Stimulated activated CD4-positive, alpha-beta T cell treated with anti-CD3 and anti-CD28 coated beads, Interleukin-1b, Interleukin-23, amount 100 ng/mL, for 1 hour (primary cell): ENCODE measurements at places on chromosomes 12 and 14.

DNA sequence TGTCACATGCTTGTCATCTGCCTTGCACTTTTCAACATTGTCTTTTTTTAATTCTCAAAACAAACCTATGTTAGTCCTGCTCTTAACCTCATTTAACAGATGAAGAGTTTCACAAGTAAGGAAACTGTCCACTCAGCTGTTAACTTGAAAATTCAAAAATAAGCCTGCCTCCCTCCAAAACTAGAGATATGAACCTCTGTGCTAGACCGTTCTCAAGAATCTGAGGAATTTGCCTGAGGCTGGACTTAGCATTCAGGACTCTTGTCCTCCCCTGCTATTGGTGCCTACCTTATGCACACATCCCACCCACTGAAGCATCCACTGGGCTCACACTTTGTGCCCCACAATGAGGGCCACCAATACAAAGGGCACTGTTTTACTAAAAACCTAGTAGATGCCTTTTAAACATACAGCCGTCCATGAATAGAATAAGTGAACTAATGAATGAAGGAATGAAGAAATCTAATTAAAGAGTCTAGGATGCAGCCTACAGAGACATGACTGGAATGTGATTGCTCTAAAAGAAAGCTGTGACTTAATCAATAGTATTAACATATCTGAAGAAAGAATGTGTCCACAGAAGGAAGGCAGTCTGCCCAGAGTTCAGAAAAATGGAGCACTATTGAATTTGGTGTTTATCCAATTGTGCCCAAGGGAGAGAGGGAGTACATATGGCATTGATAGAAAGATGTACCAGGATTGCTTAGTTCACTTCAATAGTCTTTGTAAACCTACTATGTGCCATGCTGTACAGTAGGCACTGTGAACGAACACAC lies 238.5 kb downstream of the SPTSSA start:
- DNase-seq = no peak

DNA sequence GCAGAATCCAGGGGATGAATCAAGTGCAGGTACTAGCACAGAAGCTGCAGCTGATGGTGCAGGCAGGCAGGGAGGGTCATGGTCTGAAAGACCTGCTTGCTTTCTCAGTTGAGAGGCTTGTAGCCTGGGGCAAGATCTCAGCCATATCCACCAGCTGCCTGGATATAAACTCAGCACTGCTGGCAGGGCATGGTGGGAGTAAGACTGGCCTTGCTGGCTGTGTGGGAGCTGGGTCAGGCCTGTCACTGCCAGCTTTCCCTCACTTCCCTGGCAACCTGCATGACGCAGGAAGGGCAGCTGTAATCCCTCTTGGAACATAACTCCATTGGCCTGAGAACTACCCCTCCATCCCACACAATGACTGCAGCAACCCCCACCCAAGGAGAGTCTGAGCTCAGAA lies 230.1 kb downstream of the ANO6 start:
- DNase-seq = no peak

DNA sequence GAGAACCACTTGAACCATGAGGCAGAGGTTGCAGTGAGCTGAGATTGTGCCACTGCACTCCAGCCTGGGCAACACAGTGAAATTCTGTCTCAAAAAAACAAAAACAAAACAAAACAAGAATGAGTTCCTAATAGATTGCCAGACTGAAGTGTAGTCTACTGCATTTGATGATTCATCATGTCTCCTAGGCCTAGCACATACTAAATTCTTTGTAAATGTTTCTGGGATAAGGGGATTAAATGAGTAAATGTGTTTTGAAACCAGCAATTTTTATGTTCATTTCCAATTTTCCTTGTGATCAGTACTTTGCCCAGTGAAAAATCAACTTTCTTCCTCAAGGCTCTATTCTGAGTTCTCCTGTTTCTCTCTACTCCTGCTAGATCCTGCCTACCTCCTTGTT lies 2.9 kb upstream of the DYRK2 start:
- no peak for DNase-seq

DNA sequence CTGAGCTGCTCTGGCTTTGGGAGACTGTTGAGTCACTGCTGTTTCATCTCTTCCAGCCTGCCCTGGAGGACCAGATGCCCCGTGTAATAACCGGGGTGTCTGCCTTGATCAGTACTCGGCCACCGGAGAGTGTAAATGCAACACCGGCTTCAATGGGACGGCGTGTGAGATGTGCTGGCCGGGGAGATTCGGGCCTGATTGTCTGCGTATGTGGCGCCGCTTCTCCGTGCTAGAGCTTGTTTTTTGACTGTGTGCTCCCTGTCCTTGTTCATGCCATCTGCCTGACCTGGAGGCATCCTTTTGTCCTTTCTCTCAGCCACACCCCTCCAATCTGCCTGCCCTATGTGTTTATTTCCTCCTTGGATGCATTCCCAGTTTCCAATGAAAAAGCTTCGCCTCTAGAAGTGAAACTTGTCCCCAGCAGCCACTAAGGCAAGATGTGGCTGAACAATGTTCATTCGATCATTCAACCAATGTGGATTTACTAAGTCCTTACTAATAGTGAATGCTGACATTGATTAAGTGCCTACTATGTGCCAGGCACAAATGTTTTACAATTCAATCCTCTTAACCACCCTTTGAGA lies 98.6 kb downstream of the NT5DC3 start:
- DNase-seq = no peak

- no peak for DNase-seq
Measured at GRCh38 chr12:4957761-4958160, 48.1 kb downstream of the KCNA1 start.

DNA sequence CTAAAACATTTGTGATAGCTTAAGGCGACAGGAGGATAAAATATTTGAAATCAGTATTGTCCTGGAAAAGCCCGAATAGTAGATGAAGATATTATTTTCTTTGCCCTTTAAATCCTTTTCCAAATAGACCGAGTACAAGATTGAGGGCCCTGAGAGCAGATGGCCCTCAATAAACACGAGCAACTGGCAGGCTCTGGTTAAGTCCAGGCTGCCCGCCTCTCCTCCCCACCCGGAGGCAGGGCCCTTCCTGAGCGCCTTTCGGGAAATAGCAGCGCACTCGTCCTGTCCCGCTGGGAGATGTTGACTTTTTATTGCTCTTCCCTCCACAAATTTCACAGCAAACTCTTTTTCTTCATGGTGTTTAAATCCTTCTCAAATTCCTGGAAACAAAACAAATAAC lies 50.8 kb upstream of the MAX start:
- DNase-seq = no peak
